ENCODE measurements at places on chromosomes 6 and 20.

DNA sequence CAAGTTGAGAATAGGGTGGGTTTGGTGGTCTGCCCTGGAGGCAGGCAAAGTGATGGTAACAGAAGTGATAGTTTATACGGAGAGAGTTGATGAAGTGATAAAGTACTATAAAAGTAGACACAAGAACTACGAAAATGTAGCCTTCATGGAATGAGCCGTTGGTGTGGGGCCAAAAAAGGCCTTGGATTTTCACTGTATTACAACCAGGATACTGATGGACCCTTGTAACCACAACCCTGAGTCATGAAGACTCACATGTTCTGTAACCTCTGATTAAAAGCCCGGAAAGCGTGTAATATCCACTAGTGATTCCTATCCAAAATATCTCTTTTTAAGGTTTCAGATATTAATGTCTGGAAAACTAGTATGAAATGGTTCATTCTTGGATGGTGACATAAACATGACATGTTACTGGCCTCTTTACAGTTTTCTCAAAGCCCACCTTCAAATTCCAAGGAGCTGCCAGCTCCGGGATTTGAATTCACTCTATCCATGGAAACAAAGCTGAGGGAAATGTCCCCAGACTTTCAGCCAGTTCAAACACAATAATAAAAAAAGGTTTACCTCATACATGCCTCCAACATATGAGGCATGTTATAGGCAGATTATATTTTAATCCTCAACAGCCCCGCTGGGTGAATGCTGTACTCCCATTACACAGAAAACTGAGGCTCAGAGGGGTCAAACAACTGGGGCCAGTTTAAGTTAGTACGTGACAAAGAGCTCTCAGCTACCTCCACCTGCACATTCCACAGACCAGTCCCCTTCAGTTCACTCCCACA, 55.4 kb downstream of the MRPL14 start:
- DNase-seq, result no peak

DNA sequence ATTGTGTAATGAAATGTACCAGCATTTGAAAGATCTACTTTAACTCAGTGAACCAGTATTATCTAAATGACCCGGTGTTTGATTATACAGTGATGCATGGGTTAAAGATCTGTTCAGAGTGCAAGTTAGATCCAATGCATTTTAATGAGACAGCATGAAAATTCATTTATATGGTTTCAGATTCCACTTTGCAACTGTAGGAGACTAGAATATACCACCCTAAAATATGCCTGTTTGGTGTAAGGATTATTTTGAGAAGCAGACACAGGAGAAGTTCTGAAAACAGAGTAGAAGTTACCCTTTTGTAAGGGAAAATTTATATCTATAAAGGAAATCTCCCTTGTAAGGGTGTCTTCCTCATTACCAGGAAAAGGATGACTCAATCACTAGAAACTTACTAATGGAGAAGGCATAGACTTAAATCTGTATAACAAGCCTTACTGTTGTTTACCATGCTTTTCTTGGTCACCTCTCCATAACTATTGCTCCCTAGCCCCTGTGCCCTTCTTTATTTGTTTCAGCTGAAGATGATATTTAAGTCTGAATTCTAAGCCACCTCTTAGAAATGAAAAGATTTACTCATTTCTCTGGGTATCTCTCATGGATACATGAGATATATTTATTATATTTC, 105.4 kb downstream of the NCOA3 start:
- no peak for DNase-seq

- peak; percentile 80 for DNase-seq
Observed at GRCh38 chr6:37822851-37823682, 3.5 kb downstream of the ZFAND3 start.

DNA sequence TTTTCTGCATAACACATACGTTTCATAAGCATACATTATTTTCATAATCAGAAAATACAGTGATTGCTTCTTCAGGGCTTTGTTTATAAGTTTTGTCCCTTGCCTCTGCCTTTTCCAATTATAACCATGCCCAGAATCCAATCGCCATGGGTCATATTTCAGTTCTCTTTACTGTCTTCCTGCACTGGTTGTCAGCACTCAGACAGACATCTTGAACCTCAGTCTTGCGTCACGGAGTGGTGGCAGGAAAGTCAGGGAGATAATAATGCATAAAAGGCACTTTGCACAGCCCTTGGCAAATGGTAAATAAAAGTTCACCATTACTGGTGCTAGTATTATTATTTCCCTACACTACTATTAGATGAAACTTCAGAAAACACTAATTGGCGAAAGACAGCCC, 7.2 kb downstream of the KIF16B start:
- no peak for DNase-seq

All from activated CD4-positive, alpha-beta T cell treated with anti-CD3 and anti-CD28 coated beads for 36 hours (primary cell).